ENCODE measurements at places on chromosomes 2 and 18.

DNA sequence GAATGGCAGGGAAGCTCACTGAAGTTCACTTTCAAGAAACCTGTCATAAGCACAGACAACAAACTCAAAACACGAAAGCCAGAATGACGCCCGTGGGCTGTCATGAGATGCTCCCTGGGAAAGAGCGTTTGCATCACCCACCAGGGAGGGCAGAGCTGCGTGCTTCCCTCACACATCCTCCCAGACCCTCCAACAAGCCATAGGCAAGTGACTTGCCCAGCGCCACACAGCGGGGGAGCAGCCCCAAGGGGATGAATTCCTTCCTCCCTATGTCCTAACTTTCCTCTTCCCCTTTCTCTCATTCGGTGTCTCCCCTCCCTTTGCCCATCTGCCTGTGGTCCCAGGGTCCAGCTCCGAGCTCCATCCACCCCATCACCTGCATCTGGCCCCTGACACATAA is 10.7 kb downstream of the BIN1 start:
- no peak for DNase-seq

DNA sequence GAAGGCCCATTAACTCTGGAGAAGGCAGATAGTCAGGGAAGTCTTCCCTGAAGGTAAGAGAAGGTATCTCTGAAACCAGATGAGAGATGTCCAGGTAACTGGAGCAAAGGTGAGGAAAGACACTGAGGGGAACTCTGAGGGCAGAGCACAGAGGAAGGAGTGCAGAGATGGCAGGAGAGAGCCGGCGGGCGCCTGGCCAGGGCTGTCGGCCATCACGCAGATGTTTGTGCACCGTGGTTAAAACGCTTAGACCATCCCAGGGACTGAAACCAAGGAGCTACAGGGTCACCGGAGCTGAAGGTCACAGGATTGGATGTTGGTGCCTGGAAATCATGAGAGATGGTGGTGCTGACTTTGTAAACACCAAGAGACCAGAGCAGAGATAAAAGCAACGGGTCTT is 55.4 kb downstream of the LAMA1 start:
- DNase-seq = no peak

GRCh38 chr2:217666338-217666737 is 336.5 kb downstream of the TNS1 start:
- DNase-seq = no peak

DNA sequence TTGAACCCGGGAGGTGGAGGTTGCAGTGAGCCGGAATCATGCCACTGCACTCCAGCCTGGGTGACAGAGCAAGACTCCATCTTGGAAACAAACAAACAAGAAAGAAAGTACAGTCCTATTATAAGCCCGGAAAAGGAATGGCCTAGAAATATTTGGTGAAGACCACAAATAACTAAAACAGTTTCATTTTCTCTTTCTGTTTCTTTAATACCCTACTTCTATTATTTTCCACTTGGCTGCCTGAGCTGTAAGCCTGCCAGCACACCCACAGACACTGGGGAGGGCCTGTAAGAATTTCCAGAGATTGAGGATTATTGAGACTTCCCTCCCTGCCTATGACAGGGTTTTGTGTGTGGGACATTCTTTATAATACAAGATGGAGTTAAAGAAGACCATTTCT is 188.0 kb upstream of the DCC start:
- no peak for DNase-seq

GRCh38 chr2:211367293-211367692 is 810.9 kb downstream of the CPS1 start:
- DNase-seq = no peak

DNA sequence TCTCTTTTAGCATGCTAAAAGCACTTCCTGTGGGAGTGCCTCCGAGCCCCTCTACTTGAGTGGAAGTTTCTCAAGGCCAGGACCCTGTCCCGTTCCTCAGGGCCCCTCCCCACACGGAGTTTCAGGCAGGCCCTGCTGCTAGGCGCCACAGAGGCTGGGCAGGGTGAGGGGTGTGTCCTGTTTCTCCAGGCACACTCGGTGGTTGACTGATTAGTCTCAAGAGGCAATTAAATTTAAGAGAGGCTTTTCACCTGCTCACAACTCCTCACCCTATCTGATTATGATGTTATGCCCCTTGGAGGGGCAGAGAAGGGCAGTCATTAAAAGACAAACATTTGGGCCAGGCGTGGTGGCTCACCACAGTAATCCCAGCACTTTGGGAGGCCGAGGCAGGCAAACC is 160.8 kb upstream of the HAAO start:
- no peak for DNase-seq

Data from stimulated activated CD8-positive, alpha-beta memory T cell treated with anti-CD3 and anti-CD28 coated beads, Interleukin-4, amount 100 ng/mL, for 1 hour (primary cell).